MCF 10A (cell line): ENCODE measurements at places on chromosomes 5 and 9.
A peak's percentile ranks its signal among the peaks of the same experiment; 100 is the strongest.

DNA sequence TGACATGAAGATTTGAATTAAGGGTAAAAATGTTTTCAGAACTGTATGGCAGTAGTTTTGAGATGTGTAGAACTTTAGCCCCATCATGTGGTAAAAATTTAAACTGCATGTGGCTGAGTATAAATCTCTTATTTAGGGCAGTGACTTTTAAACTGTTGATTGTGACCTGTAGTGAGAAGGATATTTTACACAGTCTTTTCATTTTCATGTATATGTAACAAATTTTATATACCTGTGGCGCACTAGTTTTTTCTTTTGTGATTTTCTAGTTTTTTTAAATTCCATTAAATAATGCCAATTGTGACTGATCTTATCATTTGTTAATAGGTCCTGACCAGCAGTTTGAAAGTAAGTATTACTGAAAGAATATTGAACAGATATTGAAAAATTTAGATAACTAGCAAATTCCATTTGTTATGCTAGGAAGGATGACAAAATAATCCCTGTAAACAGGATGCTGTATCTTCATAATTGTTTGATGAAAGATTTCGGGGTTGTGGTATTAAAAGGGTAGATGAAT lies 47.2 kb downstream of the GPBP1 start:
- DNase-seq: peak; percentile 70

- peak; percentile 53 for DNase-seq
Measured at GRCh38 chr5:10632110-10632761, 68.4 kb downstream of the ANKRD33B start.

GRCh38 chr5:39447059-39447458 lies 22.3 kb upstream of the DAB2 start:
- DNase-seq: peak; percentile 8

GRCh38 chr5:43400082-43400481 lies 12.1 kb downstream of the CCL28 start:
- DNase-seq: peak; percentile 37

GRCh38 chr9:112252194-112252593 lies 77.1 kb upstream of the SUSD1 start:
- no peak for DNase-seq

DNA sequence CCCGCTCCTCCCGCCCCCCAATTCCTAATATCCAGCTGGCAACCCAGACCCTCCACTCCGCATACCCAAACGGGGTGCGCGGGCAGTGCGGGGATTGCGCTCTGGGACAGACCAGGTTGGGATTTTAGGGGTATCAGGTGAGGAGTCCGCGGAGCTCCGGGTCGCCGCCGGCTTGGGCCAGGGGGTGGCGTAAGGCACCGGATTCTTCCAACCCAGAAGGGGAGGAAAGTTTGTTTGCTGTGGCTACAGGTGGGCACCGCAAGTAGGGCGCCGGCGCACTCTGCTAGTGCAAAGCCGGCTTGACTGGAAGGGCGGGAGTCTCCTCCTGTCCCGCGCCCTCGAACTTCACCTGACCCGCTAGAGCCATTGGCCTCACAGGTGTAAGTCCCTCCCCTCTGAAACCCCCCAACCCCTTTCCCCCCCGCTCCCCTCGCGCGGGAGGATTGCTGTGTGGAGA lies 709 bp downstream of the IQGAP2 start:
- no peak for DNase-seq

DNA sequence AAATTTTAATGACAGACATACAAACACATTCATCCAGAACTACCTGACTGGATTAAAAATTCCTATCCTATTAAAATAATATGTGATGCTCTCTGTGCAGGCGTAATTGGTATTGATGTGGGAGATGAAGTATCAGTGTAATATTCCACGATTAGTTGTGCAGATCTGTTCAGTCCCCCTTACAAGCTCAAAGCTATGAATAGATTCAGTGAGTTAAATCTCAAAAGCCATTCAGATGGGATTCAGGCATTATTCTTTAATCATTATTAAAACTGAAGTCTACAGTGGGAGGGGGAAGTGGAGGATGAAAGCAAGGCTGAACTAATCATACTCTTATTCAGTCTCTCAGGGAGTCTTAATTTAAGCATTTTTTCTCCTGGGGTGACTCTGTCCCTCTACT lies 855.8 kb downstream of the EFNA5 start:
- no peak for DNase-seq

DNA sequence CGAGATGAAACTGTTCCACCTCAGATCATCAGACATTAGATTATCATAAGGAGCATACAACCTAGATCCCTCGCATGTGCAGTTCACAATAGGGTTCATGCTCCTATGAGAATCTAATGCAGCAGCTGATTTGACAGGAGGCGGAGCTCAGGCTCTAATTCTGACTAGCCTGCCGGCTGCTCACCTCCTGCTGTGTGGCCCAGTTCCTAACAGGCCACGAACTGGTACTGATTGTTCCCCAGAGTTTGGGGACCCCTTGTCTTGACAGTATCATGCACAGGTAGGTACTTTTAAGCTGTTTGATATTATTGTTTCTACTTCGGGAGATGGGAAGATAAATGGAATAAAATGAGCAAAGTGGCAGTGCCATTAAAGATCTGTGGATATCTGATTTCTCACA lies 66.9 kb downstream of the ZCCHC7 start:
- DNase-seq: no peak

- DNase-seq: no peak
Measured at GRCh38 chr9:110041452-110041851, 166.5 kb downstream of the C9orf152 start.

DNA sequence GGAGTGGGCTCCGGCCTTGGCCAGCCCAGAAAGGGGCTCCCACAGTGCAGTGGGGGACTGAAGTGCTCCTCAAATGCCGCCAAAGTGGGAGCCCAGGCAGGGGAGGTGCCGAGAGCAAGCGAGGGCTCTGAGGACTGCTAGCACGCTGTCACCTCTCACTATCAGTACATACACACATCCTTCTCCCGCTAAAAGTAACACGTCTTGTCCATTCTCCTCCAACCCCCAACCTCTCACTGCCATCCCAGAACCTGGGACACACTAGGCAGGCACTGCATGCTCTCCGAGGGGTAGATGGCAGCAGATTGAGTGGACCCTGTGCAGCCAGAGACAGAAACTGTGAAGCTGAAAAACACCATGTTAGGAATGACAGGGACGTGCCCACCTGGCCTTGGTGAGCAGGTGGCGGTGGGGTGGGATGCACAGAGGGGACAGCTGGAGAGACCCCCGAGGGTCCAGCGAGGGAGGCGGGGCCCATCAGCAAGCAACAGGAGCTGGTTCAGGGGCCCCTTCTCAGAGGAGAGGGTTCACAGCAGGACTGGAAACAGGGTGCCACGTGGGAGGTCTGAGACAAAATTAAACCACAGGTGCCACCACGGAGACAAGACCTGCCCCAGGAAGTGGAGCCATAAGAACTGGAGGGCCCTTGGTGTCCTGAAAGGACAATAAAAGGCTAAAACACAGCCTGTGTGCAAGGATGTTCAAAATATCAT lies 16.9 kb downstream of the SEMA4D start:
- DNase-seq: no peak

GRCh38 chr5:78339617-78340436 lies 20.6 kb upstream of the SCAMP1 start:
- no peak for DNase-seq

- DNase-seq: no peak
Measured at GRCh38 chr9:82903503-82903902, 159.4 kb downstream of the RASEF start.

- no peak for DNase-seq
Measured at GRCh38 chr5:17287501-17288155, 70.2 kb downstream of the BASP1 start.

- DNase-seq: peak; percentile 16
Measured at GRCh38 chr9:96646081-96646991, 8.8 kb downstream of the PRXL2C start.

DNA sequence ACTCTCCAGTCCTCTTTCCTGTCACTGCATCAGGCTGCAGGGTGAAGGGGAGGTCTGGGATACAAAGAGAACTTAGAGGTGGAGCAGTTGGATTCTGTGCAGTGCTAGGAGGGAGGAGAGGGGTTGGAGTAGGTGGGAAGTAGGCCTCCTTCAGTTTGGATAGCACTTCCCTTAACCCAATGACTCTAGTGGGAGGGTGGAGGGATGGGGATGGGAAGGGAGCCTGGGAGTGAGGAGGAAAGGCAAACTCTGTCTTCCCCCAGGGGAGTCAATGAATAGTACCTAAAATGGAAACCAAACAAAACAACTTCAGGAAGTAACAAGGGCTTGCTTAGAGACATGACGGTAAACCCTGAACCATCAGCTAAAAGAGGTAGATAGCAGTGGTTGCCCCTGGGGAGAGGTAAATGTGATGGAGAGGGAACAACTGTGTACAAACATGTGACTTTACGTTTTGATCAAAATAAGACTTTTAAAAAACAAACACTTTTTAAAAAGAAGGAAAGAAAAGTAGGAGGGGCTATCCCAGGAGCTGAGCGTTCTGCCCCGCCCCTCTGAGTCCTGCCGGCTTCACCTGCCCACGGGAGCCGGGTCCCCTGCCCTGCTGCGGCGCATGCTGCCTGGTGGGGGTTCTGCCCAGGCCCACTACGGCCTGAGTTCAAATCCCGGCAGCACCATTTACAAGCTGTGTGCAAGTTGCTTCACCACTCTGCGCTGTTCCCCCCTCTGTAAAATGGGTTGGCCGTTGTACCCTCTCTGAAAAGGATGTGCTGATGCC lies 30.9 kb downstream of the GSN start:
- DNase-seq: no peak

GRCh38 chr9:88750832-88751360 lies 215.9 kb downstream of the NXNL2 start:
- no peak for DNase-seq

DNA sequence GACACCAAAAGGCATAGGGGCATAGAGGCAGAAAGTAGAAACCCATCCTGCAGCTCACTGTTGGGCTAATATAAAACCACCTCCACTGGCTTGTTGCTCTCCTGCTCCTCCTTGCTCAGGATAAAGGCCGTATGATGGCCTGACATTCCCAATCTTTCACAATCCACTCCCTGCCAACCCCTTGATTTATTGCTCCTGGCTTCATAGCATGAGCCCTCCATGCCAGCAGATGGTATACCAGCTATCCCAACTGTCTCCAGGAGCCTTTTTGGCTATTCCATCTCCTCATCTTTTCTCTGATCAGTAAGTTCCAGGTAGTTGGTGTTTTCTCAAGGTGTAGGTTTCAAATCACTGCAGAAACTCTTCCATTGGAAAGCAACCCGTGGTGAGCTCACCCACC lies 128.8 kb downstream of the EGFLAM start:
- peak; percentile 5 for DNase-seq

DNA sequence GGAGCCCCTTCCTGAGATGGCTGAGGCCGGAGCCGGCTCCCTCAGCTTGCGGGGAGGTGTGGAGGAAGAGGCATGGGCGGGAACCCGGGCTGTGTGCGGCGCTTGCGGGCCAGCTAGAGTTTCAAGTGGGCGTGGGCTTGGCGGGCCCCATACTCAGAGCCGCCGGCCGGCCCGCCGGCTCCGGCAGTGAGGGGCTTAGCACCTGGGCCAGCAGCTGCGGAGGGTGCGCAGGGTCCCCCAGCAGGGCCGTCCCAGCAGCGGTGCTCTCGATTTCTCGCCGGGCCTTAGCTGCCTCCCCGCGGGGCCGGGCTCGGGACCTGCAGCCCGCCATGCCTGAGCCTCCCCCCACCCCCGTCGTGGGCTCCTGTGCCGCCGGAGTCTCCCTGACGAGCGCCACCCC lies 67.9 kb upstream of the SLC28A3 start:
- no peak for DNase-seq

DNA sequence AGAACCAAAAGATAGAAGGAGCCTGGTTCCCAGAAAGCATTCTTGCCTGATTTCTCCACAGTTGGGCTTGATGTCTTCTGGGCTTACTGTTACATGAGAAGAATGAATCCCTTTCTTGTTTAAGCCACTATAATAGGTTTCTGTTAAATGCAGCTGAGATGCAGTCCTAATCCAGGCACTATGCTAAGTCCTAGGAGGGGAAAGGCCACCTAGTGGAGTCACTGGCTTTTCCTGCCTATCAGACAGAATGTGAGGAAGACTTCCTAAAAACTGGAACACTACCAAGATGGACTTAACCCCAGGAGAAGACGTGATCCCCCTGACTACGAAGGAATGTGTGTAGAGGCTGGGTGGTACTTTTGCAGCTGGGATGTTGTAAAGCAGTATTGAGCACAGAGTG lies 34.3 kb upstream of the FSD1L start:
- peak; percentile 55 for DNase-seq

GRCh38 chr5:150847334-150847695 lies 994 bp downstream of the IRGM start:
- DNase-seq: no peak

DNA sequence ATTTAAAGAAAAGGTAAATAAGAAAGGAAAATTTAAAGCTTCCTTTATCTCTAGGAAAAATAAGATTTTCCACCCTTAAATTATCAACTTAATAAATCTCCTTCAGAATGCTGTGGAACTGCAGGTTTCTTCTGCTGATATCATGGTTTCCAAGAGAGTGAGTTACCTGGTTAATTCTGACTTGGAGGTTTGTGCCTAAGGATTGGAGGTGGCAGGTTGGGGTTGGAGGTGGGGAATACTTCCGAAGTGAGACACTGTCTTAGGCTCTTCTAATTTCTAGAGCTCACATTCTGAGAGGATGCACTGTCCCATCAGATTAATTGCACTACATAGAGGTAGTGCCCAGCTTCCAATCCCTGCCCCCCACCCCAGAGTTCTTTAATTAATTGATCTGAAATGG lies 31.1 kb downstream of the SLC1A3 start:
- no peak for DNase-seq

DNA sequence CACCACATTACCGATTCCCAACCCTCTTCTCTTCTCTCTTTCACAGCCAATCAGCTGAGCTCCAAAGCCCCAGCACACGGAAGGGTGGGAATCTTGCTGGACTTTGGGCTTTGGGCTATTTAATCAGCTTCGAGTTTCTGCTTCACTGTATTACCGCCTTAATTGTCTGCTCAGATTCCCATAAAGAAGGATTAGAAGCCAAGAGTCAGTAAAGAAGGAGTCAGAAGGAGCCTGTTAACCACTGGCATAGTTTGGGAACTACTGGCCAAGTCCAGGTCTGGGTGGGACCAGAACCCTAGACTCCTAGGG lies 4.4 kb downstream of the SPRY4 start:
- DNase-seq: peak; percentile 20

DNA sequence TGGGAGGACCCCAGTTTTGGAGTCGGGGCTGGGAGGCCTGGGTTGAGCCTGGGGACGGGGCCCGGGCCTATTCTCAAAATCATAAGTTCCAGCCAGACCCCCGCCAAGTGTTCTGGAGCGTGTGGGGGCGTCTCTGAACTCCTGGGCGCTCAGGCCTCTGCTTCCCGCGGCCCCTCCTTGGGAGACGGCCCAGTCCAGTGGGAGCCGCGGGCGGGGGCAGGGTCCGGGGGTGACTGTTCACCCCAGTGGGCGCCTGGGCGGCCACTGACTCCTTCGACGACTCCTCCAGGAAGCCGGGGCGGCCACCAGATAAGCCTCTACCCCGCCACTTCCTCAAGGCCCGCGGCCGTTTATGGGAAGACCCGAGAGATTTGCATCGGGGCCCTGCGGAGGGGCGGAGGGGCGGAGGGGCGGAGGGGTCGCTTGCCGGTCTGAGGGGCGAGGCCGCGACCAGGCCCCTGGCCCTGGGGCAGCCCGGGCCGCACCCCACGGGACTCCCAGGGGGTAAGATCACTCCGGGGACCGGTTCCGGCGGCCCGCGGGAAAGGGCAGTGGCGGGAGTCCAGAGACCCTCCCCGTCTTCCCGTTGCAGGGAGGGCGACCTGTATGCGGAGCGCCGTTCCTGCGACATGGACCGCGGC lies 655 bp downstream of the TOR4A start:
- DNase-seq: no peak

GRCh38 chr5:113378081-113378480 lies 56.7 kb downstream of the TSSK1B start:
- no peak for DNase-seq
